ENCODE measurements at places on chromosomes 5 and 9.

- no peak for DNase-seq
Measured at GRCh38 chr5:96648023-96648422, 14.2 kb upstream of the CAST start.

- DNase-seq: no peak
Measured at GRCh38 chr9:37028420-37029031, 5.5 kb downstream of the PAX5 start.

- DNase-seq: no peak
Measured at GRCh38 chr5:166428264-166428803, 1863.1 kb upstream of the WWC1 start.

DNA sequence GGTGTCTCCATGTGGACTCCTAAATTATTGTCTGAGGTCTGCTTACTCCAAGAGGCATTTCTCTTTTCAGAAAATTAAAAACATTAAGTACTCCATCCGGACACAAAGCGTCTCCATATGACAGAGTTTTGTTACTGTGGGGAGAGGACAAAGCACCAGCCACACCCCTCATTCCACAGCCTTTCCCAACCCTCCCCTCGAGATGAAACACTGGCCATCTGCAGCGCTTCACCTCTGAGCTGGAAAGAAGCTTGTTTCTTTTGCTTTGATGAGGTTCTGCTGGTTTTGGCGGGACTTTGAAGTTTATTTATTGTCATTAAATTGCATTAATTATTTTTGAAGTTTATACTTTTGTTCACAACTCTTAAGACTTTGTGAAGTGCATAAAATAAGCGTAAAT, 27.6 kb upstream of the NKD2 start:
- DNase-seq: peak; percentile 28

GRCh38 chr5:150175536-150175935, 9.0 kb downstream of the CDX1 start:
- DNase-seq: peak; percentile 26

Measured in adipocyte (in vitro differentiated cells).